ENCODE measurements at places on chromosomes 2 and 18. TPM values are rescaled to one million over a fixed set of nuclear protein-coding genes. Genes with fewer than 3 reads are reported as not detected.

DNA sequence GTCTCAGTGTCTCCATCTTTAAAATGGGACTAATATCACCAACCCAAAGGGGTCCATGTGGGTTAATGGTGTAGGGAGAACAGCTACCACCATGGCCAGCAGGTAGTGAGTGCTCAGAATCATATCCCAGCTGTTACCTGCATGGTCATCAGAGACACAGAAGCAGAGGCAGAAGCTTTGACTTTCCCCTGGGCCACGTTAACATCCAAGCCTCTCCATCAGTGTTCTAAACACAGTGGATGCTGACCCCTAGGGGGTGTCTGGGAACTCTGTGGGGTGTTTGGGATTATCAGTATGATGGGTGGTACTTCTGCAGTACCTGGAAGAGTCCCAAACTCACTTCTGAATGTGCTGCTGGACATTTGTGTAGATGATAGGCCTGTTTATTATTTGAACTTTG lies 93.6 kb downstream of the GYPC start:
- DNase-seq, result peak; percentile 11

- DNase-seq, result no peak
These were observed 56.6 kb upstream of the SLC1A4 start for GRCh38 chr2:64932371-64933216.

- DNase-seq, result no peak
These were observed 5.4 kb downstream of the MPPE1 start for GRCh38 chr18:11902522-11903292.

- peak; percentile 83 for DNase-seq
These were observed 39.2 kb downstream of the BIN1 start for GRCh38 chr2:127067620-127068350.

DNA sequence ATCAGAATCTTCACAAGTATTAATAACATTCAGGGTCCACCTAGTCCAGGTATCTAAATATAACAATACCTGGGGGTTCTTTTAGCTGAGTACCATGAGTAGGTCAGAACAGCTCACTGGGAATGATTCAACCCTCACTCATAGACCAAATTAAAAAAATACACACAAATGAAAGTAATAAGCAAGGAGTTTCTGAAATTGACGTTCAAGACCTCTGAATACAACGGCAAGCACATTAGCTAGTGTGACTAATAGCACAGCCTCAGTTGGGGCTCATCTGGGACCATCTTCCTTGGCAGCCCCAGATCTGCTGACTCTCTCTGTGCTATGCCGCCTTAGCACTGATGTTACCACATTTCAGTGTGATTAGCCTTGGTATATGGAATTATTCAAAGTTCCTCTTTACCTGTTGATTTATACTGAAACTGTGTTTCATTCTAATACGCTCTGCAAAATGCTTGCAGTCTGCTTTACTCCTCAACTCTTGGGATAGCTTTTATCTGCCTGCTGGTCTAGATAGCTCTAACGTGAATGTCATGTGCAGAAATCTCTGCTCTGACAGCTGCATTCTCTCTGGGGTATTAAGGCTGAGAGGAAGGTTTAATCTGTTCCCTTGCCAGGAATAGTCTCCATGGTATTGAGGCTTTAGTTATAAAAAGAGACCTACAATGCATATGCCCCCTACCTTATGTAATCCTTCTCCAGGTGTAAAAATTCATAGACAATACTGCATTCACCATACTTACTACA lies 153.3 kb downstream of the METTL4 start:
- DNase-seq, result no peak

GRCh38 chr2:195456771-195457170 lies 200.3 kb upstream of the SLC39A10 start:
- DNase-seq, result no peak

DNA sequence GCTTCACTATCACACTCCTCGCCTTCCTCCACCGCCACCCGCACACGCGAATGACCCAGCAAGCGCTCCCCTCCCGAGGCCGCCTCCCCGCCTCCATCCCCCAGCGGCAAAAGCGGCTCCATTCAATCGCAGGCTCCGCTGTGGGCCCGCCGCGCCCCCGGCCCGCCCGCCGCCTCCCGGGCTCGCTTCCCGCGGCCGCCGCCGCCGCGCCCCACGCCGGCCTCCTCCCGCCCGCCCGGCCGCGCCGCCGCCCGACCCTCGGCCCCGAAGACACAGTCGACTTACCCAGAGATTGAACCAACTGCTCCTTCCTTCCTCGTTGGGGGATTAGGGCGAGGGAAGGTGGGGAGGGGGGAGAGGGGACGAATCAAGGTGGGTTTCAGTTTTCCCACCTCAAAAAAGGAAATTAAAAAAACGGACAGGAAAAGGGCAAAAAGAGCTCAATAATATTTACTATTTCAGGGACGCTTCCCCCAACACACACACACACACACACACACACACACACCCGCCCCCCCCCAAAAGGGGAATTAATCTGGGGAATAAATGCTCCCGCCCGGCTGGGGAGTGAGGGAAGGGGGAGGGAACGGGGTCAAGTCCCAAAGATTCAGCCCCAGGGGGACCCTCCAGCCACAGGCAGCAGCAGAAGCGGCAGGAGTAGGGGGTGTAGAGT lies 743 bp downstream of the XPO1 start:
- no peak for DNase-seq

DNA sequence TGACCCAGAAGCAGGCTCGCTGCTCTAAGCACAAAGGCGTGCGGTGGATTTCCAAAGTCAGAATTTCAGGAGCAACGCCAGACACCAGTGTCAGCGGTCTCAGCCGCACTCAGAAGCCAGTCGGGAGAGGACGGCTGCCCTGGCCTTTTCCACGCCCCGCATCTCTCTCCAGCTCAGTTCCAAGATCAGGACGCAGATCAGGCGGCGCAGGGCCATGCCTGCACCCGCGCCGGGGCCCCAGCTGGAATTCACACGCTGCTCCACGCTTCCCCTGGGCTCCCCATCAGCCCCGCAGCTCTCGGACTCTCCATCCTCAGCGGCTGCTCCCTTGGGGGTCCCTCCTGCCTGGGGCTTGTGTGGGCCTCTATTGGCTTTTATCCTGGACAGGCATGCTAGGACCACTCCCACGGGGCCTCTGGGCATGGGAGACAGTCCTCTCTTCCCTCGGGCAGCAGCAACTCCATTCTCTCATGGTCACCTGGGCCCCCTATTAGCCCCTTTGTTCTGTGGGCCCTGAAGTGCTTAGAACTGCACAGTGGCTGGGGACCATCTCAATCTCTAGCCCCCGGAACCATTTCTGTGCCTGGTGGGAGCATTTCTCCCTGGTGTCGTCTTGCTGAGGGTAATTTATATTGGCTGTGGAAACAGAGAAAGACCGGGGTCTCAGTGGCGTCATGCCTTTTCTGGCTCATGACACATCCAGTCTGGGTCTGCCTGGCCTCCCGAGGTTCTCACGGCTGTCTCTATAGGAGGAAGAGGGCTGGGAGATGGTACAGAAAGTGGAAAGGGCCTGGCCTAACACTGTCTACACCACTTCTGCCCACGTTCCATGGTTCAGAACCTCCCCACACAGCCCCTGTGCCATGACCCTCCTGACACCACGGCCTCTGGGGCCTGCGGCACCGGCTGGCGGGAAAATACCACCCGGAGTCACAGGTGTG lies 14.9 kb upstream of the TMEM18 start:
- DNase-seq, result no peak

- no peak for DNase-seq
These were observed 25.8 kb downstream of the CASP10 start for GRCh38 chr2:201208563-201209252.

DNA sequence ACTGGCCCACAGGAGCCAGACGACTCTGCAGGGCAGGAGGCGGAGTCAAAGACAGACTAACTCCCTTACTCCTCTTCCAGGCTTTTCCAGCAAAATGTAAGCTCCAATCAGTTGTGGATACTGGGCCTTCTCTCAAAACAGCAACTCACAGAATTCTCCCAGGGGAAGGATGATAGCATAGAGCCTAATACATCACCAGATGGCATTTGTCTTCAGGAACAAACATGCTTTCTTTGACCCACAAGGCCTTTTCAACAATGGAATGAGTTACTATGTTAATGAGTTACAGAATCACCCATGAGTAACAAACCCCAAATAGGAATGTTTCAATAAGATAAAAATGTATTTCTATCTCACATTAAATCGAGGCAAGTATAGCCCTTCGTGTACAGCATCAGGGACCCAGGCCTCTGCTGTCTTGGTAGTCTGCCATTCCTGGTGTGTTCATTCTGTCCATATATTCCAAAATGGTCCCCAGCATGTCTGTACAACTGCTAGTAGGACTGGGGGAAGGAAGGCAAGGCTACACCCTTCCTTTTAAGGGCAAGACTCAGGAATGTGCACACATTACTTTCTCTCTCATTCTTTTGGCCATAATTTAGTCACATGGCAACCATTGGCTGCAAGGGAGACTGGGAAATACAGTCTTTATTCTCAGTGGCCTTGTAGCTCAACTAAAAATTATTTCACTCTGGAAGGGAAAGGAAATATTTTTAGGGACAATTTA lies 76.4 kb downstream of the BOD1L2 start:
- DNase-seq, result no peak

- no peak for DNase-seq
These were observed 143.3 kb downstream of the GLI2 start for GRCh38 chr2:120878970-120879369.

- no peak for DNase-seq
These were observed 38.7 kb downstream of the DCDC2C start for GRCh38 chr2:3741867-3742602.

- DNase-seq, result no peak
These were observed 91.5 kb downstream of the MREG start for GRCh38 chr2:215921895-215922294.

DNA sequence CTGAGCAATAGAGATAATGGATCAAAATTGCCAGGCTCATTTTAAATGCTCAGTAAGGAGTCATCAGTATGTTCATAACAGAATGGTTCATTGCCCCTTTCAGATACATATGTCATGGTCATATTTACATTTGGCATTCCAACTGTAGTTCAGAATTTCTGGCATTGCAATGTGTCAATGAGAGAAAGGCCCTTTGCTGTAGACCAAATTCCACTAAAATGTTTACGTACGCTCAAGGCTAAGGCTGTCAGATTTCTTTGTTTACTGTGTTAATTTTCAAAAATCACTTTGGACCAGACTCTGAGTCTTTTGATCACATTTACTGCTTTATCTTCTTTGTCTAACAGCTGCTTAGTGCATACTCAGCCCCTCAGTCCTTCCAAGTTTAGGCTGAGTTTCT lies 213.5 kb downstream of the PIK3C3 start:
- DNase-seq, result no peak

DNA sequence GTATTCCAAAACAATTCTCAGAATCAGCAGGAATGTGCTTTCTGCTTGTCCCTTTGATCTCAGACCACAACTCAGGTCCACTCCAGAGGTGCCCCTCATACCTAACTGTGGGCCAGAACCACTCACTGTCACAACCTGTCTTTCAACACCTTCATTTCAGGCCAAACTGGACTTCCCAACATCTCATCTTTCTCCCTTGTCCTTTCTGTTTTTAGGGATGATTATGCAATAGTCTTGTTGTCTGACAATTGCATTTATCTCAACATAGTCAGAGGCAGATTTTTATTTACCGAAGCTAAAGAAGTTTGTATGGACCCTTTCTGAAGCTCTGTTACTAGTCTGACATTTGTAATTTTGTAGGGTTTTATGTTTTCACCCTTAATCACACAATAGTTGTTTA lies 95.9 kb downstream of the EPHA4 start:
- no peak for DNase-seq

DNA sequence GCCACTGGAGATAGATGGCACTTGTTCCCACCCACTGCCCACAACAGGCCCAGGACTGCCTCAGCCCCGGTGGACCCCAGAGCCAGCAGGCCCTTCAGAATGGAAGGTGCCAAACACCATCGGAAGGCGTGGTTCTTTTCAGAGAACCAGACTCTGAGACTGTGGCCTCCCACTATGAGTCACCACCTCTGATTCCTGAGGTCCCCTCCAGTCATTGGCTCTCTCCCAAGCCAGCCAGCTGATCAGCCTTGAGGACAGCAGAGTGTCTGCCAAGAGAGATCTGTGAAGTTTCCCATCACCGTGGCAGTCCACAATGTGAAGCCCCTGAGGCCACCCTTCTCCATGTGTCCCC lies 10.4 kb upstream of the MAP3K2 start:
- DNase-seq, result no peak

DNA sequence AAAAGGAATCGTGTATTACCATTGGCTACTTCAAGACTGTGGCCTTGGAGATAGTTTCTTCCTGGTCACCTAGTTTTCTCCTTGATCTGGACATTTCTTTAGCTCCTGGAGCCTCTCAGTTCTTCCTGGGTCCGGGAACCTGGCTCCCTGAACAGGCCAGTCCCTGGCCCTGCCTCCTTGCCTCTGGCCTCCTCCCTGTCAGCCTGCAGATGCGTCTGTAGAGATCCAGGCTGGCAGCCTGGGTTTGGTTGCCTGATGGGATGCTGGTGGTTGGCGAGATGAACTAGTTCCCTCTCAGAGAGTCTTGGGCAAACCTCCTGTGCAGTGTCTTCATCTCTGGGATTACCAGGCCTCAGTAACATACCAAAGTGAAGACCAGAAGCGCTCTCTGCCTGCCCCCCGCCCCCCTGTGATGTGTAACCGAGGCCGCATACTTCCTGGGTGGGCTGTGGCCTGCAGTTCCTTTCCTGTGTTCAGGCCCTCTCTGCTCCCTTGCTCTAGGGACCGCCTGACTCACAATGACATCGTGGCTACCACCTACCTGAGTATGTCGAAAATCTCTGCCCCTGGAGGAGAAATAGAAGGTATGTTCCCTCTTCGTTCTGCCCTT lies 85.4 kb downstream of the DYSF start:
- DNase-seq, result no peak

DNA sequence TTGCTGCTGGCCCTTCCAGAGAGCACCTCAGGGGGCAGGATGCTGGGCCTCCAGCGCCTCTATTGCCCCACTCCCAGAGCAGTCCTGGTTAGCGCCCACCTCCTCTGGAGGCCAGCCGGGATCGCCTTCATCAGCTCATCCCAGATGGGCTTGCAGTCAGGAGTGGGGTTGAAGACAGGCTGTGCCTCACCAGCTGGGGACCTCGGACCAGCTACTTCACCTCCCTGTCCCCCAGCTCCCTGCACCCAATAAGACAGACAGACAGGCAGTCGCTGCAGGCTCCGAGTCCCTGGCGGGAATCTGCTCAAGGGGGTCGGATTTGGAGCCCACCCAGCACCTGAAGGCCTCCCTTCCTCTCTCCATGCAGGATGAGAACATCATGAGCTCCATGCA lies 18.9 kb upstream of the FAHD2A start:
- DNase-seq, result peak; percentile 39

- DNase-seq, result no peak
These were observed 204.4 kb downstream of the SRBD1 start for GRCh38 chr2:45406621-45407020.

- DNase-seq, result no peak
These were observed 167.7 kb downstream of the PLCL1 start for GRCh38 chr2:197972061-197972460.

GRCh38 chr18:3451989-3452749 lies 2.2 kb downstream of the TGIF1 start:
- DNase-seq, result peak; percentile 58

Gene POU3F3
- total RNA-seq, result not detected

Gene HES6
- 5.3 TPM for total RNA-seq

Gene KCNIP3
- 1.6 TPM for total RNA-seq

Gene RBM43
- 3.4 TPM for total RNA-seq

Gene SCYGR4
- not detected for total RNA-seq
